NCI-H774 (cell line): ENCODE measurements at places on chromosomes 7 and 10.

- DNase-seq = no peak
Observed at GRCh38 chr7:46864716-46865115, 717.2 kb downstream of the TNS3 start.

DNA sequence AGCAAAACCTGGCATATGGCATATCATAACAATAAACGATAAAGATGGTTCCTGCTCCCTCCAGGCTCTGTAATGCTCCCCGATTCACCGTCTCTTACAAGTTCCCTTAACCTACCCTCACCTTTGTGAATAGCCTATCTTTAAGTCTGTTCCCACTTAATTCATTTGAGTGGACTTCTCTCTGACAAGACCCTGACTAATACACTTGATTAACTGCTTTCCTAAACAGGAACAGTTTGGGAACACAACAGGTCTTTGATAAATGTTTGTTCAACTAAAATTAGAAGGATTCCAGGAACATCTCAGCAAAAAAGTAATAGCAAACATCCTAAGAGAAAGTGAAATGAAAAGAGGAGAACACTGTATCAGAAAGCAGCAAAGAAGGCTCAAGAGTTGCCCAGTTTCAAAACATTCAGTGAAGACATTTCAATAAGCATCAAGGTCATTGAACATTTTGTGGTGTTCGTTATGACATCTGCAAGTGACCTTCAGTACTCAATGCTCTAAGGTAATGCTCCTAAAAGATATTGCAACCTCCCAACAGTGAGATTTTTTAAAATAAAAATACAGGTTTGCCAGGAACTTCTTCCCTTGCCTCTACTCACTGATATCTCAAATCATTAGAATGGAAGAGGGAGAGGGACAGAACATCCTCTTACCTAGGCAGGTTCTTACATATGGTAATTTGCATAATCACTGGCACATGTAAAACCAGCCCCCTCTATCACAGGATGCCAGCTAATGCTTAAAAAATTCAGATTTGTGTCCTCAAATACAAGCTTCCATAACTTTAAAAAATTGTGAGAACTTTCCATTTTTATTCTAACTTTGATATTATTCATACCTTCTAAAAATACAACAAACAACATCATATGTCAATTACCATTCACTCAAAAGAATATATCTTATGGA, 11.4 kb upstream of the ARHGAP12 start:
- no peak for DNase-seq

- DNase-seq = peak; percentile 75
Observed at GRCh38 chr10:21278491-21279216, 246.8 kb downstream of the SKIDA1 start.

- peak; percentile 34 for DNase-seq
Observed at GRCh38 chr7:102044984-102045673, 227.7 kb downstream of the CUX1 start.

- no peak for DNase-seq
Observed at GRCh38 chr7:105377903-105378302, 10.8 kb downstream of the SRPK2 start.
